Stimulated activated CD4-positive, alpha-beta T cell treated with anti-CD3 and anti-CD28 coated beads, Interleukin-1b, Interleukin-23, amount 100 ng/mL, for 4 hours (primary cell): ENCODE measurements at places on chromosomes 1 and 21.

- DNase-seq, result no peak
Observed at GRCh38 chr1:25566176-25566729, 22.8 kb downstream of the LDLRAP1 start.

DNA sequence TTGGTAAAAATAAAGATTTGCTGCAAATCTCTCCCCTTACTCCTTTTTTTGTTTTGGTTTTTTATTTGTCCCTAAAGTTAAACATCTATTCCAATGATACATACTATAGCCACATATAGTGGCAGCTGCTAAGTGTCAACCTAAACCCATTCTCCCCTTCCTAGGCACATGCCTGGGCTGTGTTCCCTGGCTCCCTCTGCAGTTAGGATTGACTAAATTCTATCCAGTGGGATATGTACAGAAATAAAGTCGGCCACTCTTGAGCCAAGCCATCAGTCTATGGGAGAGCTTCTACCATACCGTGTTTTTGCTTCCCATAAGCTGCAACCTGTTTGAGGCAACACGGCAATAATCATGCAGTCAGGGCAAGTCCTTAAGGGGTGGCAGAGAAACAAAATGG is 23.6 kb downstream of the MCOLN3 start:
- no peak for DNase-seq

DNA sequence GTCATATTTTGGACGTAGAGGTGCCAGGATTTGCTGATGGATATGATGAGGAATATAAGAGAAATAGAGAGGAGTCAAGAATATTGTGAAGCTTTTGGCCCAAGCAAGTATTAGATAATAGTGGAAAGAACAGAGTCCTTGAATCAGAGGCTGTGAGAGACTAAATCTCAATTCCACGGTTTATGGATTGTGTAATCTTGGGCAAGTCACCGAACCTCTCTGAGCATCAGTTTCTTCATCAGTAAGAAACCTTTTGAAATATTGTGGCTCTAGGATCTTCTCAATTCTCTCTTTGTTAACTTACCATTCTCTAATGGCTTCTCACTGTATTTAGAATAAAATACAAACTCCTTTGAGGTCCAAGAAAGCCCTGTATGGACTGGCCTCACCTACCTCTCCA is 77.6 kb downstream of the RPS6KA1 start:
- no peak for DNase-seq

GRCh38 chr1:46533179-46533864 is 18.1 kb downstream of the KNCN start:
- DNase-seq, result no peak

- no peak for DNase-seq
Observed at GRCh38 chr1:24294228-24294672, 24.9 kb upstream of the GRHL3 start.

- no peak for DNase-seq
Observed at GRCh38 chr21:32406405-32406804, 6.1 kb upstream of the EVA1C start.

DNA sequence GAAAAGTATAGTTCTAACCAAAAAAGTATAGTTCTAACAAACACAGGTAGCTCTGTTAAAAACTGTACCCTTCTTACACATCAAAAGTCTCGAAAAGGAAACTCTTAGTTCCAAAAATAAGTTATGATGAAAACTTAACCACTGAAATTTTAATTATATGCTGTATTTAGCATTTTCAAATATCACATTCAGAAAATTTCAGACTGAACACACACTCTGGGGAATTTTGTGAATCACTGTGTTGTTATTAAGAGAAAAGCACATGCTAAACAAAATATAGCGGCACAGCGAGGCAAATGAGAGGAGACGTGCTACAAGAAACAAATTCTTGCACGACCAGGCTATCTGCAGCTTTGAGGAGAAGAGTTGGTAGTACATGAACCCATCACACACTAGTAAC is 30.4 kb downstream of the VAV3 start:
- DNase-seq, result no peak

DNA sequence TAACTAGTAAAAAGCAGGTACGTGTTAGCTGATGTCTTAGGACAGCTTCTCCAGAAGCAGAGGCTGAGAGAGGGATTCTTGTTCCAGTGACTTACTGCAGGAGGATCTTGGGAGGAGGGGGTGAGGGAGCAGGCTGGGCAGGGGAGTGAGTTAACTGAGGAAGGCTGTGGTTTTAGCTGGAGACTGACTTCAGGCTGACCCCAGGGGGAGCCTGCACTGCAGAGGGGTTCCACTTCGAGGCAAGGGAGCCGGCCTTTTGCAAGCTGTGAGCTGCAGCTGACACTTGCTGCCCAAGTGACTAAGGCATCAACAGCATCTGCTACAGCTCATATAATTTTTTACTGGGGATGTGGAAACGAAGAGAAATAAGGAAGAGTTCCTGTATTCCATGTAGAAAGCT is 50.4 kb upstream of the SOD1 start:
- DNase-seq, result no peak

DNA sequence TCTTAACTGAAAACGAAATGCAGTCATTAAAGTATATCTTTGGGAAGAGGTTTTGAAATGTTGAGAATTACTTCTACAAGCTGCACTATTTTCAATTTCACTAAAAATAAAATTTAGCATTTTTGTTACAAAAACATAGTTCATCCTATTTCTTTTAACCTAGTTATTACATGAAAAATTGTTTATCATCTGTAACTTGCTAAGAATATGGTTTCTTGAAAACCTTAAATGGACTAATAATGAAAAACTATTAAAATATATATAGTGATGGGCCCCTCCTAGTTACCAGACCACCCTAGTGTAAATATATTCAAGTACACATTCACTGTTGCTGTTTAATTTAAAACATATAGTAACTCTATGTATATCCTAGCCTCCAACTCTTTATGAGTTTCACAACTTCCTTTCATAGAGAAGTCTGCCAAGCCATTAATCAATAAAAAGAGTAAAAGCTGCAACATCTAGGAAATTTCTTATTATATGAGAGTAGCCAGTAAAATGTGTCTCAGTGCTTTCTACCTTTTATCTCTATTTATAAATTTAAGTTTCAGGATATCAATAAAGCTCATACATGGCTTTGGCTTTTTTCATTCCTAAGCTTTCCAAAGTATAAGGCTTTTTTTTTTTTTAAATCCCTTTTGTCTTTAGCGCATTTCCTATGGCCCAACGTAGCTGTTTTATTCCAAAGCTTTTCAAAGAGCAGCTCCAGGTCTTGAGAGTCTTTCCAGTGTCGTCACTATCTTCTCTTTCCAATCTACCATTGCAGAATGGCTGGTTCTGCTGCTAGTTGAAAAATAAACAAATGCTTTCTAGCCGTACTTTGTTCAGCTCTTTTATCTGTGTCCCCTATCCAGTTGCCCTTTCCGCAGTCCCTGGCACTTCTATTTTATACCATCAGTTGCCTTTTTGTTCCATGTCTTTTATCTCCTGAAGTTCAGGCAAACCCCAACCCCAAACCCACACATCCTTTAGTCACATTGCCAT is 6.5 kb downstream of the IRF2BP2 start:
- DNase-seq, result no peak

- DNase-seq, result no peak
Observed at GRCh38 chr21:30942192-30942591, 60.8 kb upstream of the KRTAP11-1 start.

DNA sequence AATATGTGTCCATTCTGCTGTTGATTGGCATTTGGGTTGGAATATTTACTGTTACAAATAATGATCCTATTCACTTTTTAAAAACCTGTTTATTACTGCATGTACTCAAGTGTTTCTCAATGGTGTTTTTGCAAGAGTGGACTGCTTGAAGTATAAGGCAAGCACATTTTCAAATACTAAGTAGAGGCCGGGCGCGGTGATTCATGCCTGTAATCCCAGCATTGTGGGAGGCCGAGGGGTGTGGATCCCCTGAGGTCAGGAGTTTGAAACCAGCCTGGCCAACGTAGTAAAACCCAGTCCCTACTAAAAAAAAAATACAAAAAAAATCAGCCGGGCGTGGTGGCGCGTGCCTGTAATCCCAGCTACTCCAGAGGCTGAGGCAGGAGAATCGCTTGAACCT is 276.9 kb upstream of the ADGRL4 start:
- DNase-seq, result no peak

GRCh38 chr1:207997486-207998268 is 86.8 kb upstream of the CD34 start:
- peak; percentile 18 for DNase-seq
